Sigmoid colon (tissue), 7 donors: ENCODE measurements at places on chromosomes 1 and 21.

GRCh38 chr21:40587736-40588346, 259.1 kb downstream of the DSCAM start:
- no peak for DNase-seq
- no peak overlapping the region for H3K4me3 ChIP-seq
- H3K27me3 ChIP-seq: no peaks in the 10 kb centered on the region
- H3K4me1 ChIP-seq: no peaks in the 10 kb centered on the region

DNA sequence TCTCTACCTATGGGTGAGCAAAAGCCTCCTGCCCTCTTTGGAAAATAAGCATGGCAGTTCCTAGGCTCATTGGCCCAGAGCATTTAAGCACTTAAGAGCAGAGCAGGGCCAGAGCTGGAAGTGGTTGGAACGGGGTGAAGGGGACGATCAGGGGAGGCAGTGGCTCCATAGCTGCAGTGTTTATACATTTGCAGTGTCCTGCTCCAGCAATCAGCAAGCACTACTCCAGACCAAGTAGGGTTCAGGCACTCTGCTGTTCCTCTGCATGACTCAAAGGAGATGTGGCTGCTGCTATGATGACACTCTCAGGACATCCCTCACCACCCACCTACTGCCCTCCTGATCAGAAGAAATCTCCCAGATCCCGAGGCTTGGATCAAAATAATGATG, 55.0 kb downstream of the TRABD2B start:
- H3K4me3 ChIP-seq: no peak overlapping the region
- DNase-seq: no peak
- no peaks in the 10 kb centered on the region for H3K36me3 ChIP-seq
- no peaks in the 10 kb centered on the region for H3K27me3 ChIP-seq
- H3K4me1 ChIP-seq: no peaks in the 10 kb centered on the region

DNA sequence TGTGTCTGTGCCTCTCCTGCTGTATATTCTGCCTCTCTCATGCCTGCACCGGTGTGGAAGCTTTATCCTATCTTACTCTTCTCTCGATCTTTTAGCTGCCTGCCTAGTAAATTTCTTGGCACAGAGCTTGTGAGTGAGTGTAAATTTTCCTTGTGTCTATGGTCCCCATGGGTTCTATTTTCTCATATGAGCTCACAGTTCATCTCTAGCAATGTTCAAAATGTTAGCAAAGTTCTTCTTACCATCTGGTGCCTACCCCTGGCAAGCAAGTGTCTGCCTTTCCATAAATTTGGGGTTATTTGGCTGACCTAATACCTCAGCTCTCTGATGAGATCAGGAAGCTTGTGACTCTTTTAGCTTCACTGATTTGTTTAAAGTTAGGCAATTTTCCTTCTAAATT, 572.1 kb upstream of the BRINP3 start:
- no peak overlapping the region for H3K4me3 ChIP-seq
- H3K27ac ChIP-seq: no peak overlapping the region
- DNase-seq: no peak
- no peaks in the 10 kb centered on the region for H3K4me1 ChIP-seq

DNA sequence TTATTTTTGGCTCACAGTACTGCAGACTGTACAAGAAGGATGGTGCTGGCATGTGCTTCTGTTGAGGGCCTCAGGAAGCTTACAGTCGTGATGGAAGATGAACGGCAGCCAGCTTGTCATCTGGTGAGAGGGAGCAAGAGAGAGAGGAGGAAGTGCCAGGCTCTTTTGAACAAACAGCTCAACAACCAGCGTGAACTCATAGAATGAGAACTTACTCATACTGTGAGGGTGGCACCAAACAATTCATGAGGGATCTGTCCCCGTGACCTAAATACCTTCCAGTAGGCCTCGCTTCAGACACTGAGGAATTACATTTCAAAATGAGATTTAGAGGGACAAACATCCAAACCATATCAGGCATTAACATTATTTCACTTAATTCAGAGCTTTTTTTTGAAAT, 84.7 kb downstream of the PKN2 start:
- no peak for DNase-seq
- H3K4me3 ChIP-seq: no peak overlapping the region
- peaks cover 31% of the 10 kb centered on the region for H3K36me3 ChIP-seq
- no peaks in the 10 kb centered on the region for H3K4me1 ChIP-seq

DNA sequence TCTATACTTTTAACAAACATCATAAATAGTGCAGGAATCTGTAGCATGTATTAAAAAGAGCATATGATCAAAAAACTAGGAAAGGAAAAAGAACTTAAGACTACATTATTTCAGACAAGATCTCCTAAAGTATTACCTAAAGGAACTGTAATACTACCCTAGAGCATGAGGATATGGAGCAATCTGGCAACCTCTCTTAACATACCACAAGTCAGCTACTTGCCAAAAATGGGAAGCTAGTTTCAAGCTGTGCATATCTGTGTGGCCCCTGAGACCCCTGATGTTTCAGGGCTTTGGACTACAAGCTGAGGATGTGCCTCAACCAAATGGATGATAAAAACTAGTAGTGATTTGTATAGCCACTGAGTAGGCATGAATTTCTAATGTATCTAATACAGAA, 525.6 kb downstream of the PTBP2 start:
- no peaks in the 10 kb centered on the region for H3K27me3 ChIP-seq
- no peak overlapping the region for H3K4me3 ChIP-seq
- peaks cover 6% of the 10 kb centered on the region for H3K4me1 ChIP-seq
- no peak for DNase-seq
- no peak overlapping the region for H3K27ac ChIP-seq

DNA sequence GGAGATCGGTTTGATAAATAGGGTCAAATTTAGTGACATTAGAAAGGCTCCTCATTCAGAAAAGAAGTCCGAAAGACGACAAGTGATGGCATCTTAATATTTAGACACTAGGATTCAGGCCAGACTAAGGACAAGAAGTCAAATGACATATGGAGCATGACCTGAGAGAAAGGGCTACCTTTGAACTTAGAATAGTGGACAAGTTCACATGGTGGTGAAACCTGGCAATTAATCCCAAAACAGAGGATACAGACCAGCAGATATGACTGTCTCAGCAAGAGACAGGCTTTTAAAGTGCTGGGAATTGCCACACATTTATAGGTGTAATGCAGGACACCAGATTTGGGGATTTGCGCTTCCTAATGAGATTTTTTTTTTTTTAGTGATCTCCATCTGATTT, 145.2 kb downstream of the ZP4 start:
- no peak overlapping the region for H3K27ac ChIP-seq
- H3K4me1 ChIP-seq: no peaks in the 10 kb centered on the region
- no peaks in the 10 kb centered on the region for H3K36me3 ChIP-seq
- no peaks in the 10 kb centered on the region for H3K27me3 ChIP-seq
- no peak overlapping the region for H3K4me3 ChIP-seq

- no peak for DNase-seq
- peaks cover 35% of the 10 kb centered on the region for H3K4me1 ChIP-seq
- no peak overlapping the region for H3K27ac ChIP-seq
- H3K4me3 ChIP-seq: no peak overlapping the region
Measured at GRCh38 chr1:183580281-183580682, 10.0 kb downstream of the NCF2 start.

- no peak overlapping the region for H3K27ac ChIP-seq
- H3K36me3 ChIP-seq: no peaks in the 10 kb centered on the region
- no peaks in the 10 kb centered on the region for H3K4me1 ChIP-seq
- H3K27me3 ChIP-seq: no peaks in the 10 kb centered on the region
- no peak overlapping the region for H3K4me3 ChIP-seq
Measured at GRCh38 chr1:244102468-244102867, 51.4 kb downstream of the ZBTB18 start.

DNA sequence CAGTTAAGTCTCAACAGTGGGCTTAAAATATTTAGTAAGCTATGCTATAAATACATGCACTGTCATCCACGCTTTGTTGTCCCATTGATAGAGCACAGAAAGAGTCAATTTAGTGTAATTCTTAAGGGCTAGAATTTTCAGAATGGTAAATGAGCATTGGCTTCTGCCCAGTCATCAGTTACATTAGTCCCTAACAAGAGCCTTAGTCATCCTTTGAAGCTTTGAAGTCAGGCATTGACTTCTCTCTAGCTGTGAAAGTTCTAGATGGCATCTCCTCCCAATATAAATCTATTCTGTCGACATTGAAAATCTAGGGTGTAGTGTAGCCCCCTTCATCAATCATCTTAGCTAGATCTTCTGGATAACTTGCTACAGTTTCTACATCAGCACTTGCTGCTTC, 12.0 kb upstream of the LPGAT1 start:
- H3K4me1 ChIP-seq: peaks cover 7% of the 10 kb centered on the region
- no peak overlapping the region for H3K4me3 ChIP-seq
- H3K36me3 ChIP-seq: no peaks in the 10 kb centered on the region
- no peaks in the 10 kb centered on the region for H3K27me3 ChIP-seq

- H3K4me1 ChIP-seq: no peaks in the 10 kb centered on the region
- H3K27me3 ChIP-seq: no peaks in the 10 kb centered on the region
- no peak overlapping the region for H3K27ac ChIP-seq
- H3K36me3 ChIP-seq: no peaks in the 10 kb centered on the region
- no peak for DNase-seq
- no peak overlapping the region for H3K4me3 ChIP-seq
Measured at GRCh38 chr1:41698916-41699860, 214.7 kb upstream of the EDN2 start.

- peaks cover 22% of the 10 kb centered on the region for H3K4me1 ChIP-seq
- H3K4me3 ChIP-seq: no peak overlapping the region
- no peak overlapping the region for H3K27ac ChIP-seq
- no peak for DNase-seq
- no peaks in the 10 kb centered on the region for H3K36me3 ChIP-seq
- no peaks in the 10 kb centered on the region for H3K27me3 ChIP-seq
Measured at GRCh38 chr21:35025206-35026152, 23.6 kb downstream of the RUNX1 start.

DNA sequence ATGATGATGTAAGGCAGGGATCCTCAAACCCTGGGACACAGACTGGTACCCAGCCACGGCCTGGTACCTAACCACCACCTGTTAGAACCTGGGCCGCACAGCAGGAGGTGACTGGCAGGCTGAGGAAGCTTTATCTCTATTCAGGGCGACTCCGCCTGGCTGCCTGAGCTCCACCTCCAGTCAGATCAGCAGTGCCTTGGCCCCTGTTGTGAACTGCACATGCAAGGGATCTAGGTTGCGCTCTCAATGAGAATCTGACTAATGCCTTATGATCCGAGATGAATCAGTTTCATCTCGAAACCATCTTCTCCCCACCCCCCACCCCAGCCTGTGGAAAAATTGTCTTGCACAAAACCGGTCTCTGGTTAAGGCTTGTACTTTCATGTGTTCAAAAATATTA, 4.2 kb downstream of the RNPC3 start:
- H3K36me3 ChIP-seq: no peaks in the 10 kb centered on the region
- H3K27ac ChIP-seq: no peak overlapping the region
- no peaks in the 10 kb centered on the region for H3K27me3 ChIP-seq
- DNase-seq: no peak
- H3K4me3 ChIP-seq: no peak overlapping the region
- H3K4me1 ChIP-seq: peaks cover 47% of the 10 kb centered on the region

GRCh38 chr1:212020975-212021374, 14.4 kb downstream of the INTS7 start:
- no peak for DNase-seq
- no peak overlapping the region for H3K27ac ChIP-seq
- no peaks in the 10 kb centered on the region for H3K27me3 ChIP-seq
- no peak overlapping the region for H3K4me3 ChIP-seq
- H3K4me1 ChIP-seq: no peaks in the 10 kb centered on the region

DNA sequence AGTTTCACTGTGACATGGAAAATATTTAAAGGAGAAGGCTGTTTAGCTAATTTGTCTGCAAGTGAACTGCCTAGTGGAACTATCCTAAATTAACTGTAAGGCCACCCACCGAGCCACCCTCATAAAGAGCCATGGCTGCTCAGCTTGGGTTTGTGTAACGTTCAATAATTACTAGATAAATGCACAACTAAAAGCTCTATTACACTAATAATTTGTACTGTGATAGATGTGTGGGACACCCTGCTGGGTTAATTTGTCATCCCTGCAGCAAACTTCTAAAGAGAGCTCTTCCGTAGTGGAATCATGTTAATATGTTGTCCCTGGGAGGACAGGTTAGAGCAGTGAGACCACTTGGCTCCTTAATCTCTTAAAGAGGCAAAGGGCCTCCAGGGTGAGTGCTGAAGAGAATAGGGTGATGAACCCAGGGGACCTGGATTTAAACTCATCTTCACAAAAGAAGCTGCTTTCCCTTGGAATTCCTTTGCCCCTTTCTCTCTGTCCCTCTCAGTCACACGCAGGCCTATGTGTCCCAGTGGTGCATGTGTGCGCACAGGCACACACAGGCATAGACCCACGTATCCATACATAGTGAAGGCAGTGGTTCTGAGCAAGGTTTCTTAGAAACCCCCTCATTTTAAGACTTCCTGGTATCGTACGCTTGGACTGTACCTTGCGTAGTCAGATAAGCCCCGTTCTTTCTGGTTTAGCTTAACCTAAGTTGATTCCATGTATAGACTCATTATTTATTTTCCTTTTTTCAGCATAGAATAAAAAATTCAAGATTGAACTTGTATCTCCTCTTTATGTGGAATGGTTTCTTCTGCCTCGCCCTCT, 310.3 kb downstream of the NFIA start:
- no peak for DNase-seq
- no peak overlapping the region for H3K4me3 ChIP-seq

DNA sequence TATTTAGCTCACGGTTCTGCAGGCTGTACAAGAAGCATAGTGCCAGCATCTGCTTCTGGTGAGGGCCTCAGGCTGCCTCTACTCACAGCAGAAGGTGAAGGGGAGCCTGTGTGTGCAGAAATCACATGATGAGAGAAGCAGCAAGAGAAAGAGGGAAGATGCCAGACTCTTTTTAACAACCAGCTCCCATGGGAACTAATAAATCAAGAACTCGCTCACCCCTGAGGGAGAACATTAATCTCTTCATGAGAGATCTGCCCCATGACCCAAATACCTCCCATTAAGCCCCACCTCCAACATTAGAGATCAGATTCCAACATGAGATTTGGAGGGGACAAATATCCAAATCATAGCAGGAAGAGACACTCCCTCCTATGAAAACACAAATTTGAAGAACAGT, 74.1 kb downstream of the OLFML2B start:
- no peak for DNase-seq
- H3K27me3 ChIP-seq: no peaks in the 10 kb centered on the region
- peaks cover 44% of the 10 kb centered on the region for H3K4me1 ChIP-seq
- no peaks in the 10 kb centered on the region for H3K36me3 ChIP-seq
- H3K4me3 ChIP-seq: no peak overlapping the region

- H3K27ac ChIP-seq: no peak overlapping the region
- H3K4me3 ChIP-seq: no peak overlapping the region
- no peaks in the 10 kb centered on the region for H3K36me3 ChIP-seq
Measured at GRCh38 chr21:29669416-29669815, 270.4 kb downstream of the GRIK1 start.

GRCh38 chr1:53519421-53519820, 60.2 kb downstream of the DMRTB1 start:
- H3K4me3 ChIP-seq: no peak overlapping the region
- H3K27me3 ChIP-seq: no peaks in the 10 kb centered on the region

- no peaks in the 10 kb centered on the region for H3K36me3 ChIP-seq
- H3K27me3 ChIP-seq: no peaks in the 10 kb centered on the region
- peak; percentile 76 for DNase-seq
- no peak overlapping the region for H3K4me3 ChIP-seq
- peaks cover 13% of the 10 kb centered on the region for H3K4me1 ChIP-seq
Measured at GRCh38 chr1:66563094-66563800, 29.3 kb downstream of the SGIP1 start.
